Stimulated activated CD8-positive, alpha-beta memory T cell treated with anti-CD3 and anti-CD28 coated beads, Interleukin-7, amount 100 ng/mL, for 24 hours (primary cell): ENCODE measurements at places on chromosomes 12 and 14.

GRCh38 chr12:53051058-53051880, 1.4 kb downstream of the TNS2 start:
- DNase-seq = no peak

- DNase-seq = no peak
Observed at GRCh38 chr12:49705479-49706134, 1.6 kb downstream of the FMNL3 start.

GRCh38 chr14:96852823-96853422, 55.7 kb downstream of the VRK1 start:
- DNase-seq = no peak

DNA sequence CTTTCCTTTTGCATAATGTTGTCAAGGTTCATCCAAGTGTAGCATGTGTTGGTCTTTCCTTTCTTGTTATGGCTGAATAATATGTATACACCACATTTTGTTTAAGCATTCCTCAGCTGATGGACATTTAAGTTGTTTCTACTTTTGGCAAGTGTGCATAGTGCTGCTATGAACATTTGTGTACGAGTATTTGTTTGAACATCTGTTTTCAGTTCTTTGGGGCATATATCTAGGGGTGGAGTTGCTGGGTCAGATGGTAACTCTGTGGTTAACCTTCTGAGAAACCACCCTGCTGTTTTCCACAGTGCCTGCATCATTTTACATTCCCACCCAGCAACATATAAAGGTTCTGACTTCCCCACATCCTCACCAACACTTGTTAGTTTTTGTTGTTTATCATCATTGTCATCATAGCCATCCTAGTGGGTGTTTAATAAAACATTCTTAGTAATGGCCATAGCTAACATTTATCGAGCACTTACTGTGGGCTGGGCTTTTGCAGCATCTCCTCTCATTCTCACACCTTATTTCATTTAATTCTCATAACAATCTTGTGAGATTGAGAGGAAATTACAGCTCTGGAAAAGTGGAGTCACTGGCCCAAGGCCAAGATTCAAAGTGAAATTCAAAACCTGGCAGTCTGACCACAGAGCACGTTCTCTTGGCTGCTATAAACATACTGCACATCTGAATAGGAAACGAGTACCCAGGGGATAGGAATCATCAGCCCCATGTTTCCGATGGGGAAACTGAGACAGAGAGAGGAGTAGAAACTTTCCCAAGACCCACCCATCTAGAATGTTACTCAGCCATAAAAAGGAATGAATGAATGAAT, 193.6 kb downstream of the KSR2 start:
- DNase-seq = no peak

- DNase-seq = no peak
Observed at GRCh38 chr12:53532021-53532420, 24.7 kb upstream of the NPFF start.

DNA sequence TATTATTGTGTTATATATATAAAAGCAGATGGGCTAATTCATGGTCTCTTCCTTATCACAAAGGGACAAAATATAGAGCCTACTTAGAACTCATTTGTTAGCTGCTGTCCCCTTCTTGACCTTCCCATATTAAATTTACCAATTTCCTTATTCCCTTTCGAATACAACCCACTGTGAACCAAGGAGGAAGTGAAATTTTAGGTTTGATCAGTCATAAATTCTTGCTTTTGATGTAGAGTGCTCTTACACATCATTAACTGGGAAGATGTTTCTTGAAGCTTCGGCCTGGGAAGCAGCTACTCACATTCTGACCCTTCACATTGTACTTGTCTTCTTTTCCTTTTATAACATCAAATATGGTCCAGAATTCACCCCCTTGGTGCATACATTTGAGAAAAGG, 579.0 kb downstream of the LRFN5 start:
- DNase-seq = no peak

GRCh38 chr12:19946550-19946949, 421.8 kb upstream of the PDE3A start:
- DNase-seq = no peak

GRCh38 chr14:101499080-101499479, 62.2 kb upstream of the DIO3 start:
- DNase-seq = no peak

GRCh38 chr12:120468325-120468820, 1.2 kb downstream of the SRSF9 start:
- DNase-seq = no peak

DNA sequence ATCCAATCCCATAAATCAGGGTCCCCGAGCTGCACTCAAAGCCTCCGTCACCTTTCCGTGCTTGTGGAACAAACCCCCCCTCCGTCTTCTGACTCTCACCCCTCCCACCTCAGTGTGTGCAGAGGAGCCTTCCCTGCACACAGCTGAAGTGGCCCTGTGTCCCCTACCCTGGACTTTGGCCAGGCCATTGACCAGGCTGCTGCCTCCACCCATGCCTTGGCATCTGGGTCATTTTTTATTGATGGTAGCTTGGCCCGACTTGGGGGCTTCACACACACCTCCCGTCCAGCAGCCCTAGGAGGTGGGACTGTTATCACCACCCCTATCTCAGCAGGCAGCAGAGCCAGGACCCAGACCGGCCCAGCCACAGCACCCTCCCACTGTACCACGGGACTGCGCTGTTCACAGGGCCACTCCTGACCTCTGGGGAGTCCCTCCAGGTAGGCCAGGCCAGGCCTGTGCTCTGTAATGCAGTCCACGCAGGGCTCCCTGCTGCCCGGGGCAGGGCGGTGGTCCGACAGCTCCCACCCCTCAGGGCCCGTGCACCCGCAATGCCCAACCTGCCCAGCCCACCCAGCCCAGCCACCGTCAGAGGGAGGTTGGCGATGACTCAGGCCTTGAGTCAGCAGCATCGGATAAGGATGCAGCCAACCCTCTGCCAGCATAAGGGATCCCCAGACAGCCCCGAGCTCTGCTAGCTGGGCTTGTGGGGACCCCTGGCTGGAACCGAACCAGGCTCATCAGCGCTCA, 9.2 kb upstream of the INF2 start:
- DNase-seq = no peak

- no peak for DNase-seq
Observed at GRCh38 chr12:108129017-108129812, at the start of gene WSCD2. TSS of gene WSCD2 (plus strand) at chr12:108129288. CDS start at chr12:108195833, 66,545 bp downstream.

GRCh38 chr12:67640863-67641262, 7.7 kb upstream of the DYRK2 start:
- no peak for DNase-seq
